Urothelium cell line (cell line): ENCODE measurements at places on chromosomes 5 and 9.

- DNase-seq, result no peak
Measured at GRCh38 chr5:157821822-157822622, 36.9 kb downstream of the CLINT1 start.

GRCh38 chr9:112664531-112664930, 53.4 kb downstream of the INIP start:
- DNase-seq, result no peak

GRCh38 chr9:24608599-24608998, 62.9 kb upstream of the IZUMO3 start:
- no peak for DNase-seq

GRCh38 chr5:156974328-156974727, 11.3 kb upstream of the TIMD4 start:
- DNase-seq, result no peak

- no peak for DNase-seq
Measured at GRCh38 chr5:164224772-164225171, 719.4 kb downstream of the MAT2B start.

DNA sequence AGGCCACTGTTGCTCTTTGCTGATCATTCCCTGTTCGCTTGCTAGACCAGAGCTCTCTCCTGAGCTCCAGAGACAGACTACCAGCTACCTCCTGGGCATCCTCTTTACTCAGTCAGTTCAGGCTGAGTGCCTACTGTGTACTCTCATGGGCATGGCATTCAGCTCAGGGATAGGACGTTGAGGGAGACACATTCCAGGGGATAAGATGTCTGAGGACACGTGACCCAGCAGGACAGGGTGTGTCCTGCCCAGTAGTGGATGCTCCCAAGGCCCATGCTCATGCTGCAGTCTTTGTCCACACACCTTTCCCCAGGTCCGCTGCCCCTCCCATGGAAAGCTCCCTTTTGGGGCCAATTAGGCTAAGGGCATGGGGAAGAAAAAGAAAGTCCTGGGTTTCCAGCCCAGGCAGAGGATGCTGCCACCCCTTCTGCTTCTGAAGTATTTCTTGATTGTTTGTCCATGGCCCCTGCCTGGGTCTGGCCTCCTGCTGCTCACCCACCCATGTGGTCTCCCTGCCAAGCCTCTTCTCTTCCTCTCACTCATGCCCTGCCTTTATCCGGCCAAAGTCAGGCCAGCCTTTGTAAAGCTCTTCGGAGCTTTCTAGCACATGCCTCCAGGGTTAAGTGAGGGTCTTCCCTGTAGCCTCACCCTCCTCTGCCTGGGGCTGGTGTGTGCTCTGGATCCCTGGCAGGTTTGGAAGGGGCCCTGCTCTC, 60.5 kb upstream of the PITX1 start:
- no peak for DNase-seq

GRCh38 chr9:127347831-127348776, 48.9 kb upstream of the SLC2A8 start:
- DNase-seq, result no peak

- peak; percentile 57 for DNase-seq
Measured at GRCh38 chr9:2621722-2622460, at the start of gene VLDLR. VLDLR (plus strand) TSS chr9:2621787; CDS start chr9:2622190, 403 bp downstream.

- no peak for DNase-seq
Measured at GRCh38 chr5:33235824-33236223, 204.9 kb upstream of the TARS1 start.

GRCh38 chr9:129256959-129257713, 79.1 kb upstream of the IER5L start:
- no peak for DNase-seq

GRCh38 chr5:176886336-176887251, 12.6 kb downstream of the HK3 start:
- DNase-seq, result no peak

- DNase-seq, result no peak
Measured at GRCh38 chr5:81058121-81058520, 98.0 kb downstream of the RASGRF2 start.

DNA sequence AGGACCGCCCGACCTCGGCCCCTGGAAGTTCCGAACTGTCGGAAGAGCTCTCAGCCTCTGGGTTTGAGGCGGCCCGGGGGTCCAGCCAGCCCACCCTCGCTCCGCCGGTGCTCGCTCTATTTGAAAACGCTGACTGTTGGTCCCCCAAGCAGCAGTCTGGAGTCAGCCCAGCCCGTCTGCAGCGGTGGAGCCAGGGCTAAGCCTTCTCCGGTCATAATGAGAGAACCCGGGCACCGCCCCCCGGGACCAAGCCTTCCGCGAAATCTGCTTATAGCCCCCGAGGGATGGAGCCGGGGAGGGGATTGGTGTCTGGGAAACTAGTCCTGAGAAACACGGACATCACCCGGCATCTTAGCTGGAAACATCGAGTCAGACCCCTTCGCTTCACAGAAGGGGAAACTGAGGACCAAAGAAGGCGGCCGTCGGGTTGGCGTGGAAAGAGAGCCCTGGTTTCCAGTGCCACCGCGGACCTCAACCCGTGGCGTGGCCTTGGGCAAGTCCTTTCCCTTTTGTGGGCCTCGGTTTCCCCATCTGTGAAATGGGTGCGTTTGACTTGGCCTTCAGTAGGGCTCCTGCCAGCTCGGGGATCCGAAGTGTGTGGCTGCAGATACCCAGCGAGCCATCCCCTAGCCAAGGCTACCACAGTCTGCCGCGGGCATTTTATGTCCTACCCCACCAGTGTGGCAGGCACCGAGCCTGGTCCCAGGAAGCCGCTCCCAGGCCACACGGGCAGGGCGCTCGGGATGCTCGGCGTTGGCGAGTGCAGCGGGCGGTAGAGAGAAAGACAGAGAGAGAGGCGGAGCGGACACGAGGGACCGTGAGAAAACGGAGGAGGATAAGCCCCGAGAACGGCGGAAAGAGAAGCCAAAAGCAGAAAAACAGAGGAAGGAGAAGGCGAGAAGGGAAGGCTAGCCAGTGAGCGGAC, 857 bp downstream of the ADAM19 start:
- DNase-seq, result peak; percentile 46

DNA sequence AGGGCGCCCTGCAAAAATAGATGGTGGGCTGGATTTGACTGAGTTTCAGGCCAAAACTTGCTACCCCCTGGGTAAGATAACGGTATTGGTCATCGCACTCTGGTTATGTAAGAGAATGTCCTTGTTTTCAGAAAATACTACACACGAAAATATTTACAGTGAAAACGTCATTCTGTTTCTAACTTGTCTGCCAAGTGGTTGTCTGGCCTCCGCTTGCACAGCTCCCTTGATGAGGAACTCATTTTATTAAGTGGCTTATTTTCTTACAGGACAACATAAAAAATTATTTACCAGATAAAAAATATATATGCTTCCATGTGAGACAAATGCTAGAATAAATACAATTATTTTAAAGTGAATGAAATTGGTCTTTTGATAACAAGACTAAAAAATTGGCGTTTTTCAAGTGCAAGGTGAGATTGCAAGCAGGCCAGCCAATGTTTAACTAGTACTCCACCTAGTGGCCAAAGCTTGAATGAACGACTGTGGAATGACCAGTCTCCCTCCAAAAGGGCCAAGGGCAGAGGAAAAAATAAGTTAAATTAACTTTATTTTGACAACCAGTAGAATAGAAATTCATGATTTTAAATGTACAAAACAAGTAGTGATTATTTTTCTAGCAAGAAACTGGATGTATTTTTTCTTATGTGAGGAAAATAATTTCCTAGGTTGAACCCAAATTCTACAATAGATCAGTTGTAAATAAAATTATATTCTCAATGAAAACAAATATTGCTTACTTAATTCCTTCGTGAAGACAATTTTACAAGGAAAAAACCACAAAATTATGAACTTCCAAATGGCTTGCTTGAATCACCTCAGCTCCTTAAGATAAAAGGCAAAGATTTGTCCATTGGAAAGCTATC, 93.2 kb downstream of the ZFAND5 start:
- DNase-seq, result peak; percentile 74

DNA sequence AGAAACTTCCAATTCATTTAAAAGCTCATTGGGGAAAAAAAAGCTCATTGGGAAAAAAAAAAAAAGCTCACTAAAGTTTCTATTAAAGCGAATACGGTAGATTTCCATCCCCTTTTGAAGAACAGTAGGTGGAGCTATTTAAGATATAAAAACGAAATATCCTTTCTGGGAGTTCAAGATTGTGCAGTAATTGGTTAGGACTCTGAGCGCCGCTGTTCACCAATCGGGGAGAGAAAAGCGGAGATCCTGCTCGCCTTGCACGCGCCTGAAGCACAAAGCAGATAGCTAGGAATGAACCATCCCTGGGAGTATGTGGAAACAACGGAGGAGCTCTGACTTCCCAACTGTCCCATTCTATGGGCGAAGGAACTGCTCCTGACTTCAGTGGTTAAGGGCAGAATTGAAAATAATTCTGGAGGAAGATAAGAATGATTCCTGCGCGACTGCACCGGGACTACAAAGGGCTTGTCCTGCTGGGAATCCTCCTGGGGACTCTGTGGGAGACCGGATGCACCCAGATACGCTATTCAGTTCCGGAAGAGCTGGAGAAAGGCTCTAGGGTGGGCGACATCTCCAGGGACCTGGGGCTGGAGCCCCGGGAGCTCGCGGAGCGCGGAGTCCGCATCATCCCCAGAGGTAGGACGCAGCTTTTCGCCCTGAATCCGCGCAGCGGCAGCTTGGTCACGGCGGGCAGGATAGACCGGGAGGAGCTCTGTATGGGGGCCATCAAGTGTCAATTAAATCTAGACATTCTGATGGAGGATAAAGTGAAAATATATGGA, at the start of gene PCDHGA12:
TSS of gene PCDHGA12 (plus strand) at position 176 of the 782 bp plus-strand sequence. CDS start at position 429, 253 bp downstream.
- DNase-seq, result no peak

- DNase-seq, result peak; percentile 57
Measured at GRCh38 chr5:123708074-123708806, 196.3 kb downstream of the CSNK1G3 start.

GRCh38 chr9:28832168-28832770, 1259.0 kb upstream of the C9orf72 start:
- no peak for DNase-seq

- DNase-seq, result peak; percentile 88
Measured at GRCh38 chr9:32672469-32672868, 37.0 kb upstream of the TAF1L start.

DNA sequence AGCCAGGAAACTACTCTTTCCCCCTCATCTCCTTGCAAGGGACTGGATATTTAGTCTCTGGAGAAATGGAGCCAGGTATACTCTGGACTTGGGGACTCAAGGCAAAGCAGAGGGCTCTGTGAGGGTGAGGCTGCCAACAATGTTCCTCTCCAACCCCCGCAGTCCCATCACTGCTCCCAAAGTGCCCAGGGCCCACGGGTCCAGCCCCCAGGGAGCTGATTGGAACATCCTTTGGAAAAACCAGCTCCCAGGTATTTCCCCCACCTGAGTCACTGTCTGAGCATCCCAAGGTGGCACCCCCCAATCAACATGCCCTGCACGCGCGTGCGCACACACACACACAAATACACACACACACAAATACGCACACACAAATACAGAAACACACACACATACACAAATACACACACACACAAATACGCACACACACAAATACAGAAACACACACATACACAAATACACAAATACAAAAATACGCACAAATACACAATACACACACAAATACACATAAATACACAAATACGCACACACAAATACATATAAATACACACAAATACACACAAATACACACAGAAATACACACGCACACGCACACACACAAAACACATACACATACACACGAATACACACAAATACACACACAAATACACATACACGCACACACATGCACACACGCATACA, 137.4 kb downstream of the DAB2IP start:
- DNase-seq, result no peak

DNA sequence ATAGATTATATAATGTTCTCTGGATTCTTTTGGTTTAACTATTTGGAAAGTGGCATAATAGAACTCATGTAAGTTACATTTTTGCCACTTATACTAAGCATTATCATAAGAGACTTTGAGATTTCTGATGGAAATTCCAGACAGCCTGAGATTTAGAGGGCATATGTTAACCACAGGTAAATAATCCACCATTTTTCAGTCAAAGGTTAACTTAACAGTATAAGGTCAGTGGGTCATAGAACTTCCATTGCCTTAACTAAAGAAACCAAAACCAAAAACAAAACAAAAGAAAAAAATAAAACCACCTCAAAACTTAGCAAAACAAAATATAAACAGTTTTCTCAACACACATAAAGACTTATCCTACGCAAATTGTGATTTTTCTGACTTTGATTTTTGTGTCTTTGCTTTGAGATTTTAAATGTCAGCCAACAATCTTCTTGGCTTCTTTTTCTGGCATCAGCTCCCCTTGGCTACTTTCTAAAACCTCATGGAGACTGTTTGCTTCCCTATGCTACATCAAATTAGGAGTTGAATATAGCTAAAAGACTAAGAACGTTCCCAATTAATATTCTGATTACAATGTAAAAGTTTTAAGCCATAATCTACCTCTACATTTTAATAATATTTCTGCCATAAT, 430.1 kb upstream of the DAB2 start:
- DNase-seq, result no peak

- no peak for DNase-seq
Measured at GRCh38 chr5:107387526-107388140, 283.1 kb downstream of the EFNA5 start.

GRCh38 chr9:90793729-90794128, 7.9 kb upstream of the SYK start:
- DNase-seq, result no peak

DNA sequence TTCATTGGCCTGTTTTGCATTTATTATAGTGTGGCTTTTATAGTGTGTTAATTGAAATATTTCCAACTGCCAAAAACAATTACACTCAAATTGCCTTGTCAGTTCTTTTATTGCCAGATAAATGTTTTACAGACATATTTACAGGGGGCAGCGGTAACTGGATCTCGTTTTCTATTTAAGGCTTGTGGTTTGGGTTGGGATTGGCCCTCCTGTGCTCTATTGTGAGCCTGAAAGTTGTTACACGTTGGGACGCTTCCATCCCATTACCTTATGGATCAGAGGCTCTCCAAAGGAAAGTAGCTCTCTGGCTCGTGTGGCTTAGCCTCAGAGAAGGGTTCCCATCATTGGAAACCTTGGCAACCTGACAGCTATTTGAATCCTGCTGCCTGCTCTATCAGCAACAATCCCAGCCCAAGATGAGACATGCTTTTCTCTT, 20.8 kb downstream of the DNAI1 start:
- DNase-seq, result no peak

- no peak for DNase-seq
Measured at GRCh38 chr5:75756981-75757380, 39.7 kb upstream of the POC5 start.

- DNase-seq, result no peak
Measured at GRCh38 chr9:91820949-91821880, 128.8 kb downstream of the ROR2 start.

DNA sequence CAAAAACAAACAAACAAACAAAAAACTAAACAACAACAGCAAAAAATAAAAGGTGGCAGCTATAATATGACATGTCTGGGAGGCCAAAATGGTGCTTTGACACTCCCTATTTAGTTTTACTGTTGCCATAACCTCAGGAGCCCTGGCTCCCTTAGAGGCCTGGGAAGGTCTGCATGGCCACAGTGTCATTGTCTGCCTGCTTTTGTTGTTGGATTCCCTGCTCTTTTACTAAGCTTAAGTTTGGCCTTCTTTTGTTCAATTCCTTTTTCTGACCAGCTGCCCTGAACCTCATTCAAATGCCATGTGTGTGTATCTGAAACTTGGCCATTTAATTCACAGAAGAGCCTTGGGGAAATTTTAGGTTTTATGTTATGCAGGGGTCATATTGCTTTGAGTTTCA, 458.2 kb downstream of the TMEM232 start:
- DNase-seq, result no peak
